ENCODE measurements at places on chromosomes 3 and 15.

DNA sequence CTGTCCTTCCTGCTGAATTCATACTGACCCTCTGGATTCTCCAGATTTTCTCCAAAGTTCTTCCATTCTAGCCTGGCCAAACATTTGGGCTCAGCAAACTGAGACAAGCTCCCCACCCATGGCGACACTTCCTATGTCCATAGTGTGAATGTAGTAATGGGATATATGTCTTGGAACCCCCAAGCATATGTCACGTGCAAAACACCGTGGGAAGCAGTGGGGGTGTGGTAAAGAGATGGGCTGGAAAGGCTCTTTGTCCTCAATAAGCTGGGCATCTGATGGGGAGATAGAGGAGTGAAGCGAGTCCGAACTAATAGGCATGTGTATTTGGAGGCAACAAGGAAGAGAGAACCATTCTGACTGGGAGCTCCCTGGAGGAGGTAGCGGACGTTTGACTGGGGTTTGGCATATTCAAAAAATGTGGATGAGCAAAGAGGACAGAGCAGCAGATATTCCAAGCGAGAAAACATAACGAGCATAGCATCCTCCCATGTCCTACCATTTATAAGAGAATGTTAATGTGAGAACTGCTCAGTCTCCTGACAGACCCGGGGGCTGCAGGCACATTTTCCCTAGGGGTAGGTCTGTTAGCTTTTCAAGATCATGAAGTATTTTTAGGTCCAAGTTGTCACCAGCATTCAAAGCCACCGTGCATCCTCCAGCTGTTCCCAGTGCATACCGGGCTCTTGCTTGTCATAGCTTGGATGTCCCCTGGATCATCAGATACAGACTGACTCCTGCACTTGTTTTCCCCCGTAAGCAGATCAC, 25.6 kb downstream of the TPM1 start:
- no peak for DNase-seq

- no peak for DNase-seq
Measured at GRCh38 chr3:181382656-181383055, 329.1 kb upstream of the SOX2 start.

- no peak for DNase-seq
Measured at GRCh38 chr15:52714968-52715367, 35.8 kb upstream of the ATOSA start.

- DNase-seq, result no peak
Measured at GRCh38 chr3:70543493-70543892, 231.1 kb upstream of the MDFIC2 start.

GRCh38 chr3:147373301-147373700, 33.0 kb downstream of the ZIC4 start:
- DNase-seq, result no peak

- DNase-seq, result peak; percentile 98
Measured at GRCh38 chr3:111751961-111752360, 107.1 kb upstream of the PHLDB2 start.

DNA sequence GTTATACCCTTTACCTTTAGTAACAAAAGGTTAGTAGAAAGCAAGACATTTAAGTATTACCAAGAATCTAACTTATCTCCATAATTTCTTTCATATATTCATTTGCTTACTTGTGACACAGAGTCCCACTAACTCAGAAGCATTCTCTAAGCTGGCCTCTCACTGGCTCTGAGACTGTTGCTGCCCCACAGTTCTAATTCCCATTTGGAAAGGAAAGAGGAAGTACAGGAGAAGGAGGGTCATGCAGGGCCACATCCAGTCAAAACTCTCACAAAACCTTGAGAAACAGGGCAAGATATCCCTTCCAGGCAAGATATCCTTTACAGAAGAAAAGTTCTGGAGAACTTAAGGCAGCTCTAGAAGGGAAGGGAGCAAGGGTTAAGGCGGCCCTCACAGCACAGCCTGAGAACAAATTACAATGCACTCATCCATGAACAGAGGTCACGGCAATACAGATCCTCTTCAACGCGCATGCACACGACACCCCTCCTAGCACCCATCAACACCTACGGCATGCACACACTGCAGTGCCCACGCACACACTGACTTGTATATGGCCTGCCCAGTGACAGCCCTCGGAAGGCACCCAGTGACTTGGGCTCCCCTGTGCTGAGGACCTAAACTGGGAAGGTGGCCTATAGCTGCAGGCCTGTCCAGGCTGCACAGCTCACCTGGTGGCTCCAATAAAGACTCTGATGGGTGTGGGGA, 13.0 kb upstream of the MYO5C start:
- no peak for DNase-seq

GRCh38 chr3:134494495-134494894, 8.6 kb downstream of the CEP63 start:
- peak; percentile 74 for DNase-seq

- peak; percentile 93 for DNase-seq
Measured at GRCh38 chr3:132134611-132135010, 99.8 kb upstream of the CPNE4 start.

GRCh38 chr15:43218908-43219706, 1.7 kb downstream of the EPB42 start:
- peak; percentile 35 for DNase-seq

- no peak for DNase-seq
Measured at GRCh38 chr3:52291508-52292181, 4.0 kb downstream of the GLYCTK start.

GRCh38 chr15:70093481-70094319, 4.0 kb downstream of the TLE3 start:
- DNase-seq, result peak; percentile 55

- no peak for DNase-seq
Measured at GRCh38 chr3:134147411-134147810, 103.2 kb downstream of the RYK start.

DNA sequence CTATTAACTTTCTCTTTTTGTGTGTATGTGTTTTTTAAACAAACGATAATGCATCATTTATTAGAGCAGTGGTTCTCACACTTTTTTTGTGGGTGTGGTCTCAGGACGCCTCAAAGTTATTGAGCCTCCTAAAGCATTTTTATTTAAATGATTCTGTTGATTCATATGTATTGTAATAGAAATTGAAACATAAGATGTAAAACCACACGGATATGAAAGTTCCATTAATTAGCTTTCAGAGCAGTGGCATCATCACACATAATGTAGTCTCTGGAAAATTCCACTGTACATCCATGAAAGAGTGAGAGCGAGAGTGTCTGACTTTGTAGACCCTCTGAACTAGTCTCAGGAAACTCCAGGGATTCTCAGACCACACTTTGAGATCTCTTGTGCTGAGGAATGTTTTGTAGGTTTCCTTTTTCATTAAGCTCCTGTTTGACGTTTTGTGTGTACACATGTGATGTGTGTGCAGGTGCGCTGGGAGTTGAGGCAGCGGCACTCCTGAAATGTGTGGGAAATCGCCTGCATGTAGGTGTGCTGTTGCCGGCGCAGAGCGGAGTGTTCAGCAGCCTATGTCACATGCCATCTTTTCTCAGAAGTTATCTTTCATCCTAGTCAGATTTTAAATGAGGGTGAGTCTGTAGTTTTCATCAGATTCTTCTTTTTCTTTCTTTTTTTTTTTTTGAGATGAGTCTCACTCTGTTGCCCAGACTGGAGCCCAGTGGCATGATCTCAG, 5.3 kb upstream of the TRAK1 start:
- no peak for DNase-seq

GRCh38 chr3:124962403-124962940, 27.9 kb upstream of the MUC13 start:
- no peak for DNase-seq

- no peak for DNase-seq
Measured at GRCh38 chr15:100890051-100890720, 10.6 kb downstream of the ALDH1A3 start.

DNA sequence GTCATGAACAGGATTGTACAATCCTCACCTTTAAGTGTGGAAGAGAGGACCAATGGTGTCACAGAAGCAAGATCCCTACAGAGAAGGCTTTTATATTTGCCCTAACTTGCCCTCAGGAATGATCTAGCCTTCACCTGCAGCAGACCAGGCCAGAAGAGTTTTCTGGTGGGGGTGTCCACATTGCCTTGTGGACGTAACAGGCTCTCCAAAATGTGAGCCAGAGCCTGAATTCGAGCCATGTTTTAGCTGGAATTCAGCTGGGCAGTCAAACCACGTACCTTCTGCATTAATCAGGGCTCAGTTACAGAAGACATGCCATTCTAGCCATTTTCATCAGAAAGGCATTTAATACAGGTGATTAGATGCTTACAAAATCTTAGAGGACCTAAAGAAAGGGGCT, 23.6 kb upstream of the RAB7A start:
- DNase-seq, result no peak

- no peak for DNase-seq
Measured at GRCh38 chr3:99506-99905, 97.1 kb upstream of the CHL1 start.

GRCh38 chr3:42851228-42851834, 24.3 kb downstream of the CYP8B1 start:
- peak; percentile 17 for DNase-seq

- peak; percentile 21 for DNase-seq
Measured at GRCh38 chr3:155983834-155984474, 113.5 kb downstream of the GMPS start.

GRCh38 chr3:30795176-30795575, 99.3 kb downstream of the GADL1 start:
- DNase-seq, result peak; percentile 1

- DNase-seq, result no peak
Measured at GRCh38 chr3:100545371-100545770, 53.0 kb downstream of the TMEM45A start.

GRCh38 chr3:159114582-159114981, 312.7 kb downstream of the MFSD1 start:
- DNase-seq, result no peak

GRCh38 chr15:43518197-43518761, 871 bp downstream of the MAP1A start:
- peak; percentile 58 for DNase-seq

DNA sequence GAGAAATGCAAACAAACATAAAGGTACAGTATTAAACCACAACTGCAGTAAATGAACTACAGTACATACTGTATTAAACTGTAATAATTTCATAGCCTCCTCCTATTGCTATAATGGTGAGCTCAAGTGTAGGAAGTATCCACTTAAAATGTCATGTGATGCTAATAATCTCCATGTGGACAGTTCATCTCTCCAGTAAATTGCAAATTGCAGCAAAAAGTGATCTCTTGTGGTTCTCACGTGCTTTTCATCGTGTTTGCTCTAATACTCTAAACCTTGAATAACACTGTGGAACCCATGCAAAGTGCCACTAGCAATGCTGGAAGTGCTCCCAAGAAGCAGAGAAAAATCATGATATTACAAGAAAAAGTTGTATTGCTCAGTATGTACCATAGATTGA, 9.2 kb upstream of the FNDC3B start:
- no peak for DNase-seq

GRCh38 chr3:15831927-15832326, 34.1 kb upstream of the ANKRD28 start:
- DNase-seq, result no peak

- DNase-seq, result no peak
Measured at GRCh38 chr15:44366971-44367370, 60.5 kb upstream of the CTDSPL2 start.

- DNase-seq, result no peak
Measured at GRCh38 chr3:3783696-3784095, 15.5 kb upstream of the LRRN1 start.

GRCh38 chr3:8560366-8561007, 58.9 kb downstream of the LMCD1 start:
- DNase-seq, result peak; percentile 100

DNA sequence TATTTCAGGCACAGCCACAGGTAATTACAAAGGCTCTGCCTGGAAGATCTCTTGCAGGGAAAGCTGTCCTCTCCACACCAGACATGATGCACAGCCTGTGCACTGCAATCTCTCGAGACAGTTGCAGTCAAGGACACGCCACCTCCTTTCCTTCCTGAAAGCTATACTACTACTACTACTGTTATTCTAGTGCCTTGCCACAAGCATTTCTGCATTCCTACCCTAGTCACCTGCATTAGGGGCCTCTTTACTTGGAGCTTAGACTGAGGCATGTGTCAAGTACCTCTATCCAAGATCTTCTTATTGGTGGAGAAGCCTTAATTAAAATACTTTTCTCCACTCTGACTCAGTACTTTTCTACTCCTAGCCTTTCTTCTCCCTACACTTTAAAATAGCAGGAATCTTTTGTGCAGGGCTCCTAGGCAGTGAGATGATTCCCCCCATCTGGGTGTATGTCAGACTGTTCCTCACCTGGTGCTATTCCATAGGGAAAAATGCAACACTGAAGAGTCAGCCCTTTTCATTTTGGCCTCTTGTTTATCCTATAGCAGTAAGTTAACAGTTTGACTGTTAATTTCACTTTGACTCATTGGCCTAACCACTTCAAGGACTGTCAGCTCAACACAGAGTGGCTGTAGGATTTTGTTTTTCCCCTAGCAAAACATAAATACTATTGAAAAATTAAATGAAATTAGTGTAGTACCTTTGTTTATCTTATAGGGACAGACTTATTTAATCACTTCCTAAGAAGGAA, 78.9 kb downstream of the ESYT3 start:
- DNase-seq, result no peak

GRCh38 chr15:80835336-80835735, 56.2 kb downstream of the CEMIP start:
- DNase-seq, result no peak

DNA sequence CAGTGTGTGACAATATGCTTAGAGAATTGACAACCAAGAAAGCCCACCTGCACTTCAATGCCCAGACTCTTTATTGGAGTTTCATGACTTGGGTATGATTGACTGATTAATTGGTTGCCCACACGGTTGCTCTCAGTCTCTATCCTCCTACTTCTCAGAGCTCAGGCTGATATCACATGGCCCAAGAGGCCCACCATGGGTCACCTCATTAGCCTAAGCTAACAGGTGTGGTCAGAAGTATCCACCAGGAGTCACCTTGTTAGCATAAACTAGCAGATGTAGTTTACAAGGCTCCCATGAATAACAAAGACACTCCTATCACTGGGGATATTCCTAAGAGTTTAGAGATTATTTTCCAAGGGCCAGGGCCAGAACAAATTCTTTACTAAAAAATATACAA, 120.2 kb upstream of the MBNL1 start:
- DNase-seq, result no peak

DNA sequence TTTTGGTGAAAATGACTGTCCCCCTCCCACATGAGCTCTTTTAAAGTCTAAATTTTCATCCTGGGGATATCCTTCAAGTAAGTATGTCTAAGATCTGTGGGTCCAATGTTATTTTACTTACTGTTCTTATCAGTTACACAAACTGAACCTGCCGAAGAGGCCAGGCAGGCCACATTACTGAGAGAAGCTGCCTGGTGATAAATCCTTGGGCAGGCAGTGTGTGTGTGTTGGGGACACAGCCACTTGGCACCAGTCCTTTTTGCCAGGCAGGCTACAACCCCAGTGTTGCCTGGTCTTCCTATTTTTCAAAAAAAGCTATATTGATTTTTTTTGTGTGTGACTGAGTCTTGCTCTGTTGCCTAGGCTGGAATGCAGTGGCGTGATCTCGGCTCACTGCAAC, 50.6 kb upstream of the RASA2 start:
- DNase-seq, result no peak
